ENCODE measurements at places on chromosomes 7 and 10. TPM values are rescaled to one million over a fixed set of nuclear protein-coding genes. Genes with fewer than 3 reads are reported as not detected.

FOXI2 gene
- 0.71 TPM for polyA plus RNA-seq

UPP1 gene
- polyA plus RNA-seq: 12.8 TPM

SIRT1 gene
- polyA plus RNA-seq: 40.3 TPM

PAX4 gene
- polyA plus RNA-seq: not detected

HHEX gene
- polyA plus RNA-seq: 10.9 TPM

NUTM2A gene
- 2.6 TPM for polyA plus RNA-seq

MPP7 gene
- 10.6 TPM for polyA plus RNA-seq

ZNF92 gene
- polyA plus RNA-seq: 18.3 TPM

PSD gene
- 16.4 TPM for polyA plus RNA-seq

PRSS2 gene
- not detected for polyA plus RNA-seq

DNA sequence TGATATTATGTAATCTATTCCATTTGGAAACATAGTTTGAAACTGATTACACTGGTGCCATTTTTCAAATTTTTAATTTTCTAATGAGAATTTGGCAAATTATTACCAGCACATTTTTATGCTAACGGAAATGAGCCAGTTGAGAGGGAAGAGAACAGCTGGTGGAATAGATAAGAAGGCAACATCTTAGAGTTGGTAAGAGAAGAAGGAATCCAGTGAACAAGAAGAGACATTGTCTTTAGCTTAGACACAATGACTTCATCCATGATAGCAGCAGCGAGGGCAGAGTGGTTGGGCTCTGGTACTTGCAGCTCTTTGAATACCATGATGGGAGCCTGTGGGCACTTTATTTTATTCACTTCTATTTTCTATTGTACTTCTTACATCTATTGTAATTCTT, 89.6 kb downstream of the CHRM2 start:
- no peak for DNase-seq

DNA sequence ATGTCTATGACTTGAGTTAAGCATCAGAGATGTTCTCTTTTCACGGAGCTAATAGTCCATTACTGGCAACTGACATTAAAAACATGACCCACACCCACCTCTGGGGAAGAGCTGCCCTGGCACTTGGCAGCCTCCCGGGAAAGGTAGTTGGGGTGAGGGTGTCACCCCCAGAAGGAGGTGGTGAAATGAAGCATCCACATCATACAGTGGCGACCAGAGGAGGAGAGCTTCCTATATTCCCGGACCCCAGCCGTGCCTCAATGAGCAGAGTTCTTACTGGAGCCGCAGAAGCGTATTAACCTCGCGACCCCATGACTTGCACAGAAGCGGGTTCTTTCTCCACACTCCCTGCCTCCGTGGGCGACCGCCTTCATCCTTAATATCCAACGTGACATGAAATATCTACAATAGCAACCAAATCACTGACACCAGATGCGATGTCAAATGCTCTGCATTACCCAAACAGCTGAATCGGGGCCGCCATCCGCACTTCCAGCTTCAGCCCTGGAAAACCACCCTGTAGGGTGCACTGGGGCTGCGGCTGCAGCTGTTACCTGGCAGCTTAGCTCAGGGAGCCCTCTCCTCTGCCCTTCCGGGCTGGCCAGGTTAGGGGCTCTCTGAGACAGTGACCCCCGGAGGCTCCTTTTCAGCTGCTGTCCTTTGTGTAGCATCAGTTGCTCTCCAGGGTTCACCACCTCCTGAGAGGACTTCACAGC, 103.1 kb upstream of the PARD3 start:
- no peak for DNase-seq

- DNase-seq: no peak
Observed at GRCh38 chr10:118900617-118901016, 128.9 kb upstream of the NANOS1 start.

DNA sequence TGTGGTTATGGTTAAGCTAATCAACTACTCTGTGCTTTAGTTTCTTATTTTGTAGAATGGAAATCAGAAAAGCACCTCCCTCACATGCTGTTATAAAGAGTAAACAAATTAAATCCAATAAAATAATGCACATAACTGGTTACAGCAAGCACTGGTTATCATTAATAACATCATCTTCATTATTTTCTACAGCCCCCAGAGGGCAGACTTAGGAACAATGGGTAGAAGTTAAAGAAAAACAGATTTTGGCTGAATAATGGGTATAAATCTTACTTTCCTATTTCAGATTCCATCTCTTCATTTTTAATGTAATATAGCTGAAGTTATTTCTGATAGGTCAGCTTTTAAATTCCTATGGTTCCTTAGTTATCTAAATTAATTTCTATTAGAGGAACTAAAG, 126.5 kb downstream of the DOCK4 start:
- no peak for DNase-seq

DNA sequence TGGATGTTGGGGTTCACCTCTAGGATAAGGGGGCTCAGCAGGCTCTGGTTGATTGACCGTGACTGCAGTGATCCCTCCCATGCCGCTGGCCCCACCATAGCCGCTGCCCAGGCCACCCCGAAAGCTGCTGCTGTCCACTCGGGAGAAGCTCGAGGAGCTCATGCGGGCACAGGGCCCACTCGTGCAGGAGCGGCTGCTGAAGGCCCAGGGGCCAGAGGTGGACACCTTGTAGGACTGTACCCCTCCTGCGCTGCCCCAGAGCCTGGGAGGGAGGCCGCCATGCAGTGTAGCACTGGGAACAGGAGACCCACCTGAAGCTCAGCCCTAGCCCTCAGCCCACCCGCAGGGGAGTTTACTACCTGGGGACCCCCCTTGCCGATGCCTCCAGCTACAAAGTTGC, 70.0 kb downstream of the CHRM2 start:
- DNase-seq: no peak

DNA sequence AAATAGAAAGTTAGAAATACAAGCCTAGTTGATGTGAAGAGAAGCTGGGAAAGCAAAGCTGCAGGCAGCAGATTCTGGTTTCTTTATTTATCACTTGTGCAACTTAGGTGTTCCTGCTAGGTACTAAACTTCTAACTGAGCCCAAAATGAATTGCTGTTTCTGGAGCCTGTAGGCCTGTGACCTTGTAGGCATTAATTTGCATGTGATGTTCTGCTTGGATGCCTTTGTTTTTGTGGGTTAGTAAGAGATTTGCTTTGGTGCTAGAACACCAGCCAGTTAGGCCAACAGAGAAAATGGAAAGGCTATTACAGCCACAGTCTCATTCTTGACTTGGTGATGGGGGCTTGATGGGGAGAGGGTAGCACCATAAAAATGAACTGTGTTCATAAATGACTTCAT, 370.7 kb downstream of the PPP1R3A start:
- DNase-seq: no peak

DNA sequence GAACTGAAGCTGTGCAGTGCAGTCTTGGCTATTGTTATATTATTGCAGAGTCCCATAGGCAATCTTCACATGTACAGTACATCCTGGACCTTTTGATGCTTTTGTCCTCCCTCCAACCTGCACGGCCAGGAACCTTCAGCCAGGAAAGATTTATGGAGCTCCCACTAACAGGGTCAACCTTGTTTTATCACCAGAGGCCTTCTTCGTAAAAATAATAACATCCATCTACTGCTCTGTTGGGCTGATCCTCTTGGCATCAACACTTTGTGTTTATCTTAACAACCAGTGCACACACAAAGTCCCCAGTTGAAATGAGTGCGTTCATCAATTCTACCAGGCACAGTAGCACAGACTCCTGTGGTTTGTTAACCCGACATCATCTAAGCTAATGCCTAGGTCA, 72.4 kb downstream of the AGMO start:
- no peak for DNase-seq

DNA sequence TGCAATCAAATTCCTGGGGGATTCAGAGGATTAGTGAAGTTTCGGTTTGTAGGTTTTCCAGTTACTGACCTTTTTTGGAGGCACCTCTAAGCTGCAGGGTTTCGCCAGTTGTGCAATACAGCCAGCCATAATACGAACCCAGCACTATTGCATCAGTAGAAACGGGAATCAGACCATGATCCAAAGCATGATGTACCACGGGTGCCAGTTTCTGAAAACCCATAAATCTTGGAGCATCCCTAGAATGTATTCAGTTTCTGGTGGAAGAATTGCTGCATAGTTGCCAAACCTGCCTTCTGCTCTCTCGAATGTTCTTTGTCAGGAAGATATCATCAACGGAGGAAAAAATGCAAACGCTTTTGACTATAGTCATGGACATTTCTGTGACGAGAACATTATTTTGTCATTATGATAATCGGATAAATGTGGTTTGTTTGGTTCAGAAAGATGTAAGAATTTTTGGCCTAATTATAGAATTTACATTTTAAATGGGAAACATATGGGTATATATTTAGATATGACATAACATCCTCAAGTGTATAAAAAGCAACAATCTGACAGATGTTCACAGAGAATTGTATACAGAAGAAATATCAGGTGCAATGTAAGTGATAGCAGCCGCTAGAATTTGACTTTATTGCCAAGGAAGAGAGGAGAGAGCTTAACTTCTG, 186.2 kb upstream of the PRKCQ start:
- no peak for DNase-seq

DNA sequence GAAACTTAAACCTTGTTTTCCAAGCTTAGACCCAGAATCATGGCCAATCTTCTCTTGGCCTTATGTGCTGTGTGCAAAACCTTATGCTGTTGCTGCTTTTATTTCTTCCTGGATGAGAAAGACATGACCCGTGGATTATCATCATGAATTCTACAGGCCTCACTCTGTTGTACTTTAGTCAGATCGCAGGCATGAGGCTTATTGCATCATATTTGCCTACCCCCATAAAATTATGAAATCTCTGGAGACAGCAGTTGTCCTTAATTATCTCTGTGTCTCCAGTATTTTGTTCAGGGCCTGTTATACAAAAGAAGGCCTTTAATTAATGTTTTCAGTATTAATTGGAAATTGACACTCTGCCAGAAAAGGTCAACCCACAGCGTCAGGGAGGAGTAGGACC, 71.6 kb downstream of the PLCE1 start:
- no peak for DNase-seq

- no peak for DNase-seq
Observed at GRCh38 chr10:120328647-120329046, 128.4 kb upstream of the PLPP4 start.

DNA sequence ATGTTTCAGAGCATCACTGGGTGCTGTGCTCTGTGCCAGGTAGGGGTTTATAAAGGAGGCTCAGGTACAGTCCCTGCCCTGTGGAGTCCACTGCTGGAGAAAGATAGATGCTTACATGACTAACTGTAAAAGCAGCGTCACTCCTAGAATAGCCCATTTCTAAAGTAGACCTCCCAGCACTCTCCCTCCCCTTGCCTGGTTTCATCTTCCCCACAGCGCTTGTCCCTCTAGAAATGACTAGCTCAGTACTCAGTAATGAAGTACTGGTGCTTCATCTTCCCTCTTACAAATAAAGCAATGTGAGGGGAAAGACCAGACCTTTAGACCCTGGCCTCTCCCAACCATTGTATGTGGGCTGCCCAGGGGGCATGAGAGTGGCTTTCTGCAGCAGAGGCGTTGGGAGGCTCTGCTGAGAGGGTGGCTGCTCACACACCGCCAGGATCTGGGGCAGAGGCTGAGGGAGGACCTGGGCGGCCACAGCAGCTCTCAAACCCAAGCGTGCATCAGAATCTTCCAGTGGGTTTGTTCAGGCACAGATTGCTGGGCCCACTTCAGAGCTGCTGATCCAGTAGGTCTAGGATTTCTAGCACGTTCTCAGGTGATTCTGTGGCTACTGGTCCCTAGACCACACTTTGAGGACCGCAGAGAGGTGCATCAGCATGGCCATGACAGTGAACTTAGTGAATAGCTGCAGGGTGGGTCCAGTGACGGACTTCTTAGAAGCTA, 110.3 kb upstream of the ANLN start:
- no peak for DNase-seq

GRCh38 chr7:76326646-76327233, 24.3 kb downstream of the HSPB1 start:
- no peak for DNase-seq

GRCh38 chr7:136039577-136040345, 62.6 kb upstream of the MTPN start:
- DNase-seq: no peak

- DNase-seq: no peak
Observed at GRCh38 chr10:114990586-114990985, 52.6 kb downstream of the TRUB1 start.

- no peak for DNase-seq
Observed at GRCh38 chr7:32892521-32893206, 1.1 kb upstream of the KBTBD2 start.

- DNase-seq: no peak
Observed at GRCh38 chr7:75716992-75717626, 21.6 kb downstream of the HIP1 start.

GRCh38 chr7:142594078-142594477, 155.2 kb upstream of the PRSS1 start:
- DNase-seq: no peak

- no peak for DNase-seq
Observed at GRCh38 chr10:71210542-71210871, 1.9 kb upstream of the UNC5B start.

DNA sequence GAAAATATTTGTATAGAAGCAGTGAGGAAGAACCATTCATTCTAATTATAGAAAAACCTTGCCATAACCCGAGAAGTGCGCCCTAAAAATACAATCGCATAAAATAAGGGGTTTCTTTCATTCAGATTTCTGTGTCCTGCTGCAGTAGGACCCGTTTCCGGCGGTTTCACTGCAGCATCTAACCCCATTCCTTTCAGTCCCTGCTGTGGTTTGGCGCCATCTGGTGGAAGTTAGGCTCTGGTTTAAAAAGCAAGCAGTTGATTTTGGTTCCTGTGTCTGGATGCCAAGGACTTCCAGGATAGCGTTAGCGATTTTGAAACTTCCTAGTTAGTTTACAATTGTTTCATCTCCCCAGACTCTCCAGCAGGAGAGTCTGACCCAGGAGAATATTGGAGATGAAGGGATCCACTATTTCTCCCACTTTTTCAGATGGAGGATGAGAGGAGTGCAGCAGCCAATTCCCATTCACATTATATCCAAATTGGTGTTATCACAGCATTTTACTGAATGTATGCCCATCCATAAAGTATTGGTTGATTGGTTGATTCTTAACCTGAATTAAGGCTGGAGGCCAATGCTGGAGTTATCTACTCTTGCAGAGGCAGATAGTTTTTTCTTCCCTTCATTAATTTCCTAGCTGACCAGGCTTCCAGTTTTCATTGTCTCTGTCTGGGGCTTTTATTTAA, 128.8 kb upstream of the CACNA2D1 start:
- DNase-seq: peak; percentile 77

GRCh38 chr7:100220586-100221230, 959 bp downstream of the PVRIG start:
- DNase-seq: no peak

GRCh38 chr10:29496341-29497162, 138.2 kb downstream of the SVIL start:
- no peak for DNase-seq

DNA sequence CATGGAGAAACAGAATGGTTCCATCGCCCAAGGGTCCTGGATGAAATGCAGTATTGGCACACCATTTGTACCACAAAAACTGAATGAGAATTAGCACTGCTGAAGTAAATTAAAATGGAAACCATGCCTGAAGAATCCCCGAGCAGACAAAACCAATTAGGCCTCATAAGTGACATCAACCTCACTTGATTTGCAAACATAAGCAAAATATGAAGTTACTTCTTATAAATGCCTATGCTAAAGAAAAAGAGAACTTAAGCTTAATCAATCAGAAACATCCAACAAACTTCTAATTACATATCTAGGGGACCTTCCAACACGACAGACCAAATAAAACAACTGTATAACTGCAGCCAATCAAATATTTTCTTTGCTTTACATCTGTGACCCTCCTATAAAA, 4.4 kb downstream of the FAM3C start:
- DNase-seq: no peak

- no peak for DNase-seq
Observed at GRCh38 chr7:128100949-128101713, 69.9 kb upstream of the LRRC4 start.
